ENCODE measurements at places on chromosomes 7 and 10.

DNA sequence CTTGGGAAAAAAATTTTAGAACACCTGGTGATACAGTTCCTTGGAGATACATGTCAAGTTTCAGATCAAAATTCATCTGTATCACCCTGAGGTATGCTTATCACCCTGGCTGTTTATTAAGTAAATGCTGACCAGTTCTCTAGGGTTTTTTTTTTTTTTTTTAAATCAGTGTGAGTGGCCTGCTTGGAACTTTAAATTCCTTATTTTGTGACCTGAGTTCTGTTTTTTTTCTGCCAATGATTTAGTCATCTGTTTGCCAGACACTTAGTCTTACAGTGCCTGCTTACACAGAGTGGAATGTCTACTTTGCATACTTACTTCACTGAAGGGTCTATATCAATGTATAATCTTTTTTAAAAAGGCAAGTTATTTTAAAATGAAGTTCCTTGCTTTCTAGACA lies 1.8 kb downstream of the TSPAN13 start:
- no peak for DNase-seq

GRCh38 chr10:95394161-95394880 lies 103.5 kb upstream of the PDLIM1 start:
- no peak for DNase-seq

- DNase-seq: no peak
Measured at GRCh38 chr7:133556048-133556447, 303.2 kb downstream of the EXOC4 start.

GRCh38 chr10:1217237-1217587 lies 161.0 kb downstream of the WDR37 start:
- DNase-seq: no peak

GRCh38 chr7:93948106-93948505 lies 26.6 kb downstream of the GNG11 start:
- DNase-seq: no peak

GRCh38 chr7:93981480-93981874 lies 22.7 kb downstream of the BET1 start:
- no peak for DNase-seq

DNA sequence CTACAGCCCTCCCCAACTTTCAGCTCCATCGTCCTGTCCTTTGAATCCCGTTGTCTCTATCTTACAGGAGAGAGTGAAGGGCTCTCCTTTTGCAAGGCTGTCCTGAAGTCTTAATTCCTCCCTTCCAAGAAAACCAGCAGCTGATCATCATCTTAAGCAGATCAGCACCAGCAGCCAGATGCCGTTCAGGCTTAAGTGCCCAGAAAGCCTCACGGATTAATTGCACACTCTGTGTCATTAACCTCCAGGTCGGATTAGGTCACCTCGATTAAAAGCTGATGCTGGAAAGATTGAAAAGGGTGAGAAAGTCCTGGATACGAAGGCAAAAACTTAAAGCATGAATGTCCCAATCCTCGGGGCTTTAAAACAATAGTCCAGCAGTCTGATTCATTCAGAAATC lies 24.8 kb upstream of the ADARB2 start:
- DNase-seq: no peak

- DNase-seq: no peak
Measured at GRCh38 chr10:787933-788651, 98.6 kb upstream of the DIP2C start.

GRCh38 chr10:77801474-77802161 lies 124.9 kb downstream of the DLG5 start:
- DNase-seq: no peak

DNA sequence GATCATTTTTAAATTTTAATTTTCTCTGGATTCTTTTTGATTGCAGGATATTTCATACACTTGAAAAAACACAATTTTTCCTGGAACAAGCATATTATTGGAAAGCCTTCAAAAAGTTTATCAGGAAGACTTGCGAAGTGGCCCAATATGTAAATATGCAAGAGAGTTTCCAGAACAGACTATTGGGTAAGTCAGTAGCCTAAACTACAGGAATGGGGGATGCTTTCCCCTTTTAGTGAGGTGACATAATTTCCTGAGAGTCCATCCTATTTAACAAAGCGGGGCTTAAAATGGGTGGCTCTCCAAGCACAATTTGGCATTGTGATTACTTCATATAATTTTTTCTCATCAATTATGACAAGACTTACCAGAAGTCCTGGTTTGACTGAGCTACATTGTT lies 77.9 kb downstream of the ABCA13 start:
- DNase-seq: no peak

DNA sequence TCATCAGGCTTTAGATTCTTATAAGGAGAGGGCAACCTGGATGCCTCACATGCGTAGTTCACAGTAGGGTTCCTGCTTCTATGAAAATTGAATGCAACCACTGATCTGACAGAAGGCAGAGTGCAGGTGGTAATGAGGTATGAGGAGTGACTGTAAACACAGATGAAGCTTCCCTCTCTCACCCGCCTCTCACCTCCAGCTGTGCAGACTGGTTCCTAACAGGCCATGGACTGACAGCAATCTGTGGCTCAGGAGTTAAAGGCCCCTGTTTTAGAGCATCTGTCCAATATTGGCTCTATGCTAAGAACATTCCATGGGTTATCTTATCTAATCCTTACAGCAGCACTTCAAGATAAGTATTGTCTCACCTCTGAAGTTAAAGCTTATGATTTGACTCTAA lies 213.5 kb upstream of the NRP1 start:
- DNase-seq: no peak

DNA sequence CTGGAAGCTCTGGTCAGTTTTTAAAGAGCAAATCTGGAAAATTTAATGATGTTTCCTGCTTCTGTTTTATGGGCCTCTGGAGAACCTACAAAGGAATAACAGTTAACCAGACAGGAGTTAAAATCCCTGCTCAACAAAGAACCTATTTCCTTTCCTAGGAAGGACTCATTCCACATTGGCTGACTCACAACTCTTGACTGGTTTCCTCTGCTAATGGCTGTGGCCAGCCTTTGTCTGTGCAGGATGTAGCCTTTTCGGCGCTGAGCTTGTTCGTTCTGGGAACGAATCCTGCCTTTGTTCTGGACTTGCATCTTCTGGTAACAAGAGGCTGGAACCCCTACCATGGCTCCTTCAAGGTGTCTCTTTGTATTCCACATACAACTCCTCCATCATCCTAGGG lies 112.8 kb upstream of the PDCD4 start:
- DNase-seq: no peak

- no peak for DNase-seq
Measured at GRCh38 chr10:69100136-69100872, 12.4 kb downstream of the SRGN start.

DNA sequence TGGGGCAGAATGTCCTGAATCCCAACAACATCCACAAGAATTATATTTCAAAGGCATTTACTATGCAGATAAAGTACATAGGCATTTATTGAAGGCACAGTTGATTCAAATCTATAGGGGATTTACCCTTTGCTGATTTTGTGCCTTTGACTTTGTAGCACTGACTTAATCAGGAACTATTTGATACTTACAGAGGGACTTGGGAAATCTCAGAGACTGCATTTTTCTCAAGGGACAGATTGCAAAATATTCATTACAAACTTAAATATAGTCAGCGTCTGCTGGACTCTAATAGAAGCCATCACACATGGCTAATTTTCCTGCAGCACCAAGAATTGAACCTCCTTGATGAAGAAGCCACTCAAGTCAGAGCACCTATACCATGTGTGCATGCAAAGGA lies 44.9 kb downstream of the FAS start:
- no peak for DNase-seq

- no peak for DNase-seq
Measured at GRCh38 chr7:20440472-20441105, 109.9 kb downstream of the ITGB8 start.

GRCh38 chr7:6284461-6285360 lies 12.3 kb upstream of the CYTH3 start:
- DNase-seq: no peak

- DNase-seq: no peak
Measured at GRCh38 chr7:124667312-124668153, 98.1 kb downstream of the GPR37 start.

DNA sequence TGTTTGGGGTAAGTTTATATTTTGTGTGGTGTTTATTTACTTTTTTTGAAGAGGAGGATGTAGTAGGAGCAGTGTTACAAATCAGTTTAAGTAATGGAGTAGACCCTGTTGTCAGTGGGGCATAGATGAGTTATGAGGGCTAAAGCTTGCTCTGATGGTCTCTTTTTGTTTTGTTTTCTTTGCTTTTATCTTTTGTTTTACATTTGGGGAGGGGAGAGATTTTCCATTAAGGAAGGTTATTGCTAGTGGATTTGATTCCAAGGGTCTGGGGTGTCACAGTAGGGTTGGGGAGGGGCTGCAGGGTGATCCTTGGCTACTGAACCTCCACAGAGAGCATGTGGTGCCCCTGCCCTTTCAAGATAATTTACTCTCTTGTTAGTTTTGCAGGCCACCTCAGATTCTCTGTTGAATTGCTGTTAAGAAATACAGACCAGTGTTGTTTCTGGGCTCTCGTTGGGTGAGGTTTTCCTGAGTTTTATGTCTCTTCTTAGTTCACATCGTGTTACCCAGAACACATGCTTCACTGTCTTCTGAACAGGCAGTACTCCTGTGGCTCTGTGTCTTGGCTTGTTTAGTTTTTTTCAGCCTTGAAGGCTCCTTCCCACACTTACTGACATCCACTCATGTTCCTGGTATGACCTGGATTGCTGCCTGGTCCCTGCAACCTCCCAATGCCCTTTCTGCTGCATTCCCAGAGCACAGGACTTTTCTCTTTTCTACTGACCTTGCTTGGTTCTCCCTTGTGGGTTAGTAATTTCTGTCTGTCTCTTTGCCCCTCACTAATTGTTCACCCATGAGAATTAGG lies 4.2 kb downstream of the KIFBP start:
- no peak for DNase-seq

- DNase-seq: peak; percentile 44
Measured at GRCh38 chr7:105648561-105649401, 67.5 kb upstream of the EFCAB10 start.

GRCh38 chr7:111827863-111828504 lies 265.7 kb upstream of the IMMP2L start:
- DNase-seq: no peak

- DNase-seq: no peak
Measured at GRCh38 chr7:132160611-132161532, 415.4 kb downstream of the PLXNA4 start.

DNA sequence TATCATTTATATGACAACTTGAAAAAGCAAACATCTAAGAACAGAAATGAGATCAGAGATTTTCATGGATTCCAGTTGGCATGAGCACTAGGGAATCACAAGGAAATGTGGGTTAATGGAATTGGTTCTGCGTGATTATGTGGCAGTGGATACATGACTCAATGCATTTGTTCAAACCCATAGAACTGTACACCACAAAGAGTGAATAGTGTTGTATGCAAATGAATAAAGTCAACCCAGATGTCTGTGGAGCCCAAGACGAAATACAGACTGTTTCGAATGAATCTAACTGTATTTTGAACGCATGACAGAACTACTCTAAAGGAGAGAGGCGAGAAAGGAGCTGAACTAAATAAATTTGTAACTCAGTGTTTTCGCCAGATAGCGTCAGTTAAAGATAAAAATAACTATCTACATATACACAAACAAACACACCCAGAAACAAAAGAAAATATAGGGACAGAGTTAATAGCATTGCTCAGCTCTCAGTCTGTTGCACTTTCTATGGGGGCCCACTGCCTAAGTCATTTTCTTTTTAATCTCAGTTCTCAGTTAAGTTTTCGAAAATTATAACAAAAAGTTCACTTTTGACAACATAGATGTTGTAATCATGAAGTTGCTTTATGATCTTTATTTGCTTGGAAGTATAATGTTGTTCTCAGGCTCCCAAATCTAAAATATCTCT lies 636.7 kb upstream of the SEMA3D start:
- DNase-seq: no peak

- no peak for DNase-seq
Measured at GRCh38 chr10:71657604-71658466, 61.7 kb downstream of the C10orf105 start.

GRCh38 chr10:71663311-71663710 lies 56.3 kb downstream of the C10orf105 start:
- no peak for DNase-seq

DNA sequence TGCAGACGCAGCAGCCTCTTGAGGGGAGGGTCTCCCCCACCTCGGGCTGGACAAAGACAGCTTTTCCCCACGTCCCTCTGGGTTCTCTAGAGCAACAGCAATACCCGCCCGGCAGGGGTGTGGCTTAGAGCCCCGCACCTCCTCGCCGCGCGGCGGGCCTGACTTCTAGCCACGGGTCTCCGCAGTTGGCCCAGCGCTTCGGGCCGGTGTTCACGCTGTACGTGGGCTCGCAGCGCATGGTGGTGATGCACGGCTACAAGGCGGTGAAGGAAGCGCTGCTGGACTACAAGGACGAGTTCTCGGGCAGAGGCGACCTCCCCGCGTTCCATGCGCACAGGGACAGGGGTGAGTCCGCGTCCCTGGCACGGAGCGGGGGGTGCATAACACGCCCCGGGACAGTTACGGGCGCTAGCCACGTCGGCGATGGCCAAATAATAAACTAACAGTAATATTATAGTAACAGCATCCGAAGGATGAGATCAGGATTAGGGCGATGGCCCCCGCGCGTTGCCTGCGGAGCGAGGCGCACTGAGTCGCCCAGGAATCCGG lies 1.2 kb downstream of the CYP2E1 start:
- DNase-seq: no peak

- DNase-seq: no peak
Measured at GRCh38 chr7:99478464-99479440, 6.1 kb downstream of the ZNF789 start.

- no peak for DNase-seq
Measured at GRCh38 chr10:14536241-14537213, 205.8 kb upstream of the FRMD4A start.

DNA sequence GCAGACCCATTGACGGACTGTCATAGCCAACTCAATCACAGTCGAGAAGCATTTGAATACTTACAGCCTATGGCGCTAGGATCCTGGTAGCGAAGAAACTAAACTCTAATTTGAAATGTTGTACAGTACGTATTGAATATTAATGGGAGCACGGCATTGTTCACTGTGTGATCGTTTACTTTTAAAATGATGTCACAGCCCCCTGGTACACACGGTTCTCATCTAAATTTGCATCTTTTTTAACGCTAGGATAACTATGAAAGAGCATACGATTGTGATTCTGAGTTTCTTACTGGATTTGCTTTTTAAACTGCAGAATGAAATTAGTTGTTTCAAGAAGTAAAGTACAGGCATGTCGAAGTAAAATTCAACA lies 895 bp upstream of the NAPEPLD start:
- no peak for DNase-seq

GRCh38 chr7:51369746-51370145 lies 53.1 kb upstream of the COBL start:
- DNase-seq: no peak

GRCh38 chr7:23539494-23539907 lies 7.7 kb upstream of the TRA2A start:
- no peak for DNase-seq

DNA sequence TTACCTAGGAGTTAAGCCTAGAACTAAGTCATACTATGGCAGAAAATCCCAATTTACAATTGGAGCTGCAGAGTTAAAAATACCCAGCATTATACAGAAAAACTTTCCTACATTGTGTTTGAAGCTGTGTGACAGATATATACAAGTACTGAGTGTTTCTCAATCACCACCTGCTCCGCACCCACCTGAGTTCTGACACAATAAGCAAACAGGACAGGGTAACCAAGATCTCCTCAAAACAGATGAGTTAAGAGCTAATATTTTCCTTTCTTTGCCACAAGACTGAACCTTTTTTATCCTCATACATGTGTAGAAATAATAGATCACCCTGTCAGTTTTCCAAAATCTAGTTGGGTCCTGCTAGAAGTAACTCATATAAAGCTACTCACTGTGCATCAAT lies 186.3 kb downstream of the DOCK4 start:
- DNase-seq: no peak

- DNase-seq: no peak
Measured at GRCh38 chr10:4916086-4916716, 47.0 kb upstream of the AKR1C1 start.
